Skeletal muscle tissue (tissue), 5 donors: ENCODE measurements at places on chromosomes 4 and X. TPM values are rescaled to one million over a fixed set of nuclear protein-coding genes. Genes with fewer than 3 reads are reported as not detected.

Gene ANOS1
- total RNA-seq: 13.0 TPM

Gene ZNF185
- total RNA-seq: 6.8 TPM

Gene SPANXN3
- not detected for total RNA-seq

Gene HSPA4L
- total RNA-seq: 1.6 TPM

Gene DACH2
- 1.0 TPM for total RNA-seq

Gene SRPX
- total RNA-seq: 39.7 TPM

Gene SPARCL1
- 116 TPM for total RNA-seq

Gene ZMAT1
- 1.0 TPM for total RNA-seq

Gene ATP1B4
- 220 TPM for total RNA-seq

Gene IL3RA
- 6.3 TPM for total RNA-seq

Gene HPF1
- 13.0 TPM for total RNA-seq

Gene ODAPH
- total RNA-seq: not detected

Gene NAP1L3
- total RNA-seq: 7.3 TPM

Gene SLC2A9
- total RNA-seq: 1.0 TPM

Gene CCNB3
- under 0.01 TPM for total RNA-seq

Gene UGT2B17
- total RNA-seq: not detected

Gene MAGEA2B
- total RNA-seq: not detected

Gene SH3RF1
- total RNA-seq: 13.6 TPM

Gene NUP62CL
- total RNA-seq: 1.6 TPM

Gene FAM47E
- total RNA-seq: 0.52 TPM

Gene RNF150
- 36.5 TPM for total RNA-seq

Gene MAGEC1
- total RNA-seq: not detected

Gene PHKA2
- total RNA-seq: 17.2 TPM

Gene ASMT
- total RNA-seq: not detected

Gene TMEM144
- total RNA-seq: 2.6 TPM

Gene RAB9B
- 19.8 TPM for total RNA-seq

Gene RTL9
- total RNA-seq: 0.52 TPM

Gene SYN1
- not detected for total RNA-seq

Gene EMCN
- 10.4 TPM for total RNA-seq

Gene DDX60
- 8.9 TPM for total RNA-seq

Gene PTPN13
- total RNA-seq: 21.9 TPM

Gene POU3F4
- not detected for total RNA-seq

Gene RGN
- 3.1 TPM for total RNA-seq

Gene GAGE1
- not detected for total RNA-seq

Gene SMIM31
- total RNA-seq: not detected

Gene NKX1-1
- not detected for total RNA-seq
